ENCODE measurements at places on chromosomes 4 and X.

GRCh38 chrX:72050011-72050410 is 81.7 kb downstream of the RTL5 start:
- DNase-seq: no peak

- DNase-seq: no peak
Observed at GRCh38 chrX:20968996-20969395, 405.2 kb upstream of the CNKSR2 start.

DNA sequence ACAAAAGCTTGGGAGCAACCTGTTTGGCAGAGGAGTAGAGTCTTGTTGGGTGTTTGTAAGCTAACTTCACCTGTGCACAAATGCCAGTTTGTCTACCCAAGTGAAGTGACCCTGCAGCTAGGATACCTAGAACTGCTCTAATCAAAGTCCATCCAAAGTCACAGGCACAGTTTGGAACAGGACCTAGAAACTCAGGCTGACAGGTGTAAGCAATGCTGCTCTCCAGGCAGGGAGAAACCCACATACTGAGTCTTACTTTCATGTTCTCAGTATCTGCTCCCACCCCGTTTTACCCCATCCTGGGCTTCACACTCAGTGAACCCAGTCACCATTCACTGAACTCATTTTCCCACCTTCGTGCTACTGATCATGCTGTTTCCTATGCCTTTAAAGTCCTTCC is 40.3 kb downstream of the MAML3 start:
- no peak for DNase-seq

DNA sequence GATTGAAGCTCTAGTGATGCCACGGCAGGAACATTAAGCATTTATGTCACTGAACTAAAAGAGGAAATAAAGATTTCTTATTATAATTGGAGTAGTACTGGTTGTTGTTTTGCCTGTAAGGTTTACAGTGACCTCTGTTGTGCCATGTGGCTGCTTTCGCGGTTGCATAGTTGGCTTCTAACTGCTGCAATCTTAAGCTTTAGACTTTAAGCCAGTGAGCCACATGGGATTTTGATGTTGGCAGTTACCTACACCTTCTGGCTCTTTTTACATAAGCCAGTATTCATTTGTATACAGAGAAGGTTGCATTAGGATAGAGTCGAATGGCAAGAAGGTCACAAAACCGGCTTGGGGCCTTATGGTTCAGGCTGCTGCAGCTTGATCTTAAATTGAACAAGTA is 1311.6 kb downstream of the RAPGEF2 start:
- no peak for DNase-seq

DNA sequence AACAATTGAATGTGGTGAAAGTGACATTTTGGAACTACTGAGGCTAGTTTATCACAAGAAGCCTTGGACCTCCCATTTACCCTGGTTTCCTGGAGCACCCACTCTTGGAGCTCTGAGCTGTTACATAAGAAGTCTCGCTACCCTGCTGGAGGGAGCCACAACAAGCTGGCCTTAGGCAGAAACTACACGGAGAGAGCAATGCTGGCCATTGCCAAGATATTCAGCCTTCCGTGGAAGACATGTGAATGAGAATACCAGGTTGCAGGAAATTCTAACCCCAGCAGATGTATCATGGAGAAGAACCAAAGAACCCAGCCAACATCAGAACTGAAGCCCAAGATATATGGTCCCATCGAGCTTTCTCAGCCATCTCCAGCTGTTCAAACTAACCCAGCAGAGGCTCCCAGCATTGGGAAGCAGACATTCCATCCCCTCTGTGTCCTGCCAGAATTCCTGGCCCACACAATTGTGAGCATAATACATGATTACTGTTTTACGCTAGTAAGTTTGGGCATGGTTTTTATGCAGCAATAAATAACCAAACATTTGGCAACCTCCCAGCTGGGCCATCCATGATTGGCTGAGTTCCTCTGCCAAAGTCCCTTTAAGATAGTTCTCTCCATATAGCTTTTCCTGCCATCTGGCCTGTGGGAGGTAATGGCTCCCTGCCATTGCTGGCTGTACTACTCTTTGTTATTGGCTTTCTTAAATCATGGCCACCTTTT is 17.9 kb upstream of the PDE5A start:
- peak; percentile 11 for DNase-seq

DNA sequence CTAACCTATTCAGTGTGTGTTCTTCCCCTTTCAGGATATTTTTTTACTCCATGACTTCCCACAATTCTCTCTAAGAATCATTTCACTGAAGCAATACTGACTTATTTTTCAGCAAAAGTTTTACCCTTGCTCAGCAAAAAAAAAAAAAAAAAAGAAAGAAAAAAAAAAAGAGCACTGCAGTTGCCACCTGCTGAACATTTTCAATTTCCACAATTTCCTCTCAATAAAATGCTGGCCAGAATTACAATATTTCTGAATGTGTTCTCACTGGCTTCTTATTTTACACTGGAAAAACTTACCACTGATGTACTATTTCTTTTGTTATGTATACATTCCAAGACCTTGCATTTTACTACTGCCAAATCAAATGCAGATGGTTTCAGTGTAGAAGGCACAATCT is 210.4 kb downstream of the PAPSS1 start:
- DNase-seq: no peak

- DNase-seq: no peak
Observed at GRCh38 chr4:1328267-1329155, 18.5 kb upstream of the UVSSA start.

DNA sequence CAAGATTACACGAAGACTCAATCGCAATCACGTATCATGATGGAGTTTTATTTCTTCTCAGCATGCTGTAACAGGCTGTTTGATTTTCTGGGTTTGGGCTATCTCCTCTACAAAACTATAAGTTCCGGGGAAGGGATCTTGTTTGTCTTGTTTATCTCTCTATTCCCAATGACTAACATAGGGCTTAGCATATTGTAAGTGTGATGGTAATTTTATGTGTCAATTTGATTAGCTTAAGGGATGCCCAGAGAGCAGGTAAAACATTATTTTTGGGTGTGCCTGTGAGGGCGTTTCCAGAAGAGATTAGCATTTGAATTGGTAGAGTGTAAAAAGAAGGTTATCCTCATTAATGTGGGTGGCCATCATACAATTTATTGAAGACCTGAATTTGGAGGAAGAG is 32.8 kb upstream of the C1GALT1C1 start:
- no peak for DNase-seq

DNA sequence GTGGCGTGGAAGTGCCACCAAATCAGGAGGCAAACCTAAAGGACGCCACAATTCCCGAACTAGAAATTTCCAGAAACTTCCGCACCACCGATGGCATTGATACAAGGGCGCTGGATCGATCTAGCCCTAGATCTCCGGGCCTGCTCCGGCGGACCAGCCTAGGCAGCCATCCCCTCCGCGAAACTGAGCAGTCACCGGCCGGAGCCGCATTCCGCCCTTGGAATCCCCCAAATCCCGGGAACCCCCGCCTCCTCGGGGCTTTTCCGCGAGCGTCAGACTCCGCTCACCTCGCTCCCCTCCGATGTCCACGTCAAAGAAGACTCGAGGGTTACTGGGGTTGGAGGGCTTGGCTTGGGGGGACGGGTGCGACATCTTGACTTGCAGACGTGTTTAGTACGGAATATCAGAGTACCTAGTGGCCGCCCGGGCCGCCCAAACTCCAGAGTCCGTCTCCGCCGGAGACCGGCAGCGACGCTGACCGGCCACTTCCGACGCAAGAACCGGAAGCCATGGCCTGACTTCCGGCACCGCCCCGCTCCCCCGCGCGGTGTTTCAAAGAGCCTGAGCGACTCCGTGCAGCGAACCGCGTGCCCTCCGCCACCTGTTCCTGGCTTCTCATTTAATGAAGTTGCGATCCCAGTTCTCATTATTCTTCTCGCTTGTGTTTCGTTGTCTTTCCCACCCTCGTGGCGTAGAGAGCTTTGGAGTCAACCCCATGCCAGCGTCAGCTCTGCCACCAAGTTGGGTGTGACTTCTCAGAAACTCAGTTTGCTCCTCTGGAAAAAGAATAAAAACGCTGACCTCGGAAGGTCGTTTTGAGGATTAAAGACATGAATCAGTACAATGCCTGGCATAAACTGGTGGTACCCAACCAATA is at the start of gene PPID:
TSS of gene PPID (minus strand) at position 480 of the 877 bp plus-strand sequence. CDS start at position 372, 108 bp downstream.
- DNase-seq: peak; percentile 93

GRCh38 chr4:155569960-155570515 is 96.6 kb upstream of the GUCY1A1 start:
- no peak for DNase-seq

- DNase-seq: no peak
Observed at GRCh38 chr4:24104158-24104565, 214.3 kb upstream of the PPARGC1A start.

DNA sequence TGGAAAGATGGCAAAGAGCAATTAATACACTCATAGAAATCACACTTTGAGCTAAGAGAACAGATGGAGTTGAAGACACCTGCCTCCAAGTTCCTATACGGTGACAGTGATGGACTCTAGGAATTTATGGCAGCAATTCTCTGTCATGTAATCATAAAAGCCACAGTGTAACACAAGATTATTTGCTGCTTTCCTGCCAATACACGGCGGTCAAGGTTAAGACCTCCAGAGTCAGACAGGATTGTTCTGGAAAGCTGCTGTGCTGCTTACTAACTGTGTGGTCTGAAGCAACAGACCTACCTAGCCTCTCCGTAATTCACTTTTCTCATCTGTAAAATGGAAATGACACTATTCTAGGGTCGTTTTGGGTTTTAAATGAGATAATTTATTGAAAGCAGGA is 14.6 kb upstream of the KIT start:
- peak; percentile 72 for DNase-seq

GRCh38 chrX:39159921-39160507 is 358.8 kb downstream of the MID1IP1 start:
- no peak for DNase-seq

DNA sequence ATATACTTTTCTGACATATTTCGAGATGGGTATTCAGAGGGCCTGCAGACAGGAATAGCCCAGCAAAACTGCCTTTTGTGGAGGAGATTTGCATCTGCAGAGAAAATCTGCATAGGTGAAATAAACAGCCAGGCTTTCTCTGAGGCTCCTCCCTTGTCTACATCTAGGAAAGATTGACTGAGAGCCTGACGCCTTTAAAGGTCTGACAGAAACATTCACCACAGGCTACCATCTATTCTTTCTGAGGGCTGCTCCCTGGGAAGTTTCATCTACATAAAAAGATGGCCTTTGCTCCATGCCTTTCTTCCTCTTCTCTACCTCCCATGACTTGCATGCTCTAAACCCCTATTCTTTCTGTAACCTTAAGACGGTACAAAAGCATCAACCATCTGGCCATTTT is 55.0 kb upstream of the AP1S2 start:
- DNase-seq: no peak

- no peak for DNase-seq
Observed at GRCh38 chr4:77538144-77538543, 67.5 kb upstream of the CXCL13 start.

DNA sequence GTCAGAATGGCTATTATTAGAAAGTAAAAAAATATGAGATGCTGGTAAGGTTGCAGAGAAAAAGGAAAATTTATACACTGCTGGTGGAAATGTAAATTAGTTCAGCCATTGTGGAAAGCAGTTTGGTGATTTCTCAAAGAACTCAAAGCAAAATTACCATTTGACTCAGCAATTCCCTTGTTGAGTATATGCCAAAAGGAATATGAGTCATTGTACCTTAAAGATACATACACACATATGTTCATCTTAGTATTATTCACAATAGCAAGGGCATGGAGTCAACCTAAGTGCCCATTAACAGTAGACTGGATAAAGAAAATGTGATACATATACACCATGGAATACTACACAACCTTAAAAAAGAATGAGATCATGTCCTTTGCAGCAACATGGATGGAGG is 148.2 kb downstream of the COMMD8 start:
- no peak for DNase-seq

GRCh38 chr4:41541687-41542094 is 3.7 kb downstream of the LIMCH1 start:
- no peak for DNase-seq
